SJSA1 (cell line): ENCODE measurements at places on chromosomes 6 and 20.

DNA sequence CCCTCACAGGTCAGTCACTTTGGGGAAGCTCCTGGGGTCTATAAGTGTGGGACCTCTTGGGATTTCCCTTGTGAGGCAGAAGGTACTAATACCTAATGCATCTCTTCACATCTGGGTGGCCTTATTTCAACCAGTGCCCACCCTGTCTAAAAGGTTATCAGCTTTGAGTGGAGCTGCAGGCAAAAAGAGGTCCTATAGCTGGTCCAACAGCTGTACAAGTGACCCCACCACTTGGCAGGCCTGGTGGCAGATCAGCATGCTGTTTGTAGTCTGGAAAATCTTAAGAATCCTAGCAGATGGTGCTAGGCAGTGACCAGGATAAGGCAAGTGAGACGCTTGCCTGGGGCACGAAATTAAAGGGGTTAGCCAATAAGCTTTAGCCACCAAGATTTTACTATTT, 51.6 kb upstream of the GTSF1L start:
- no peak overlapping the region for H3K27ac ChIP-seq
- no peak overlapping the region for H3K4me3 ChIP-seq
- DNase-seq: no peak
- H3K4me1 ChIP-seq: peaks cover 16% of the 10 kb centered on the region
- no peaks in the 10 kb centered on the region for H3K27me3 ChIP-seq

GRCh38 chr6:127219869-127220268, 46.8 kb upstream of the RNF146 start:
- no peaks in the 10 kb centered on the region for H3K4me1 ChIP-seq
- H3K27ac ChIP-seq: no peak overlapping the region
- no peak overlapping the region for H3K4me3 ChIP-seq
- H3K27me3 ChIP-seq: no peaks in the 10 kb centered on the region; the same call in none of the 2 replicates

DNA sequence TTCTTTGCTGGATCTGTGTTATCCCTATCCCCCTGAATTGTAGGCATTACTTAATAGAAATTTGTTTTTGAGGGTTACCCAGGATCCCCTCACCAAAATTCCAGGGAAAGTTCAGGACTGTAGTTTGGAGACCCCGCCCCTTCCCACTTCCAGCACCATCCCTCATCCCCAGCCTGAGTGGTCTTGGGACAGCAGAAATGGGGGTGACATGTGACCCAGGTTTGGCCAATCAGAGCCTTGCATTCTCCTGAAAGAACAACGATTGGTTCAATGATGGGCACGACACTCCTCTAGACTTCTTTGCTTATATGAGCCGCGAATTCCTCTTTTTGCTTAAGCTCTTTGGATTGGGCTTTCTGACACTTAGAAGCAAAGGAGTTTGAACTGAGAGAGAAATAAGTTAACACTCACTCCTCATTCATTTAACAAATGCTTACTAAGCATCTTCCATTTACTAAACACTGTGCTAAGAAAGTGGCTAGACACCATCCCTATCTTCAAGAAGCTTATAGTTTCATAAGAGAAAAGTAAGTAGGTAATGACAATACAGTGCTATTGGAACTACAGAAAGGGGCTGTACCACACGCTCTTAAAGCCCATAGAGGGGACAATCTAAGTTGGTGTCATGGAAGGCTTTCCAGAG, 24.9 kb upstream of the PAQR8 start:
- no peaks in the 10 kb centered on the region for H3K27me3 ChIP-seq
- H3K36me3 ChIP-seq: no peaks in the 10 kb centered on the region
- no peak overlapping the region for H3K27ac ChIP-seq
- H3K4me1 ChIP-seq: peaks cover 37% of the 10 kb centered on the region

- H3K4me1 ChIP-seq: peaks cover 27% of the 10 kb centered on the region
- peak overlapping the region; percentile 94 for H3K4me3 ChIP-seq
- DNase-seq: peak; percentile 63
These were observed 584 bp downstream of the PTK7 start for GRCh38 chr6:43076464-43077332.

DNA sequence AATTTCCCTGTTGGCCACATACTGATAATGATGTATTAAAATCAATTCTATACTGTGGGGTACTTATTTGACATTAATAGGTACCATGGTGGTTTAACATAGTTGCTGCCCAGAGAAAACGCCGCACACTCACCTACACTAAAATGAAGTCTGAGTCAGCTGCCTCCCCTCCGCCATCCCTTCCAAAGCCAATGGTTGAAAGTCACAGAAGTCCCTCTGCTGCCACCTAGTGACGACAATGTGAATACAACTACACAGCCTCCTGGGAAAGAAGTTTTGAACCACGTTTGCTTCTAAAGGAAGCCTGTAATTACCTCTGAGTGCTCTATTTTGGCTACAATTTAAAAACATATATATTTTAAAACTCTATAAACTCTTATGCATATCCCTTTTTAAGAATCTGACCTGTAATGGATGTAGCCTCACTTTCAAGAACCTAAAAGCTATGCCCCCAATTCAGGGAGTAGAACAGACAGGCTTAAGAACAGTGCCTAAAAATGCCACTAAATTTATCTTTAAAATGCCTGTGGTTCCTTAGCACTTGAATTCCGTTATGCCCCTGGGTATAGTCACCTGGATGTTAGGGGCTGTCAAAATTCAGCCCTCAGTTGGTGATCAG, 20.6 kb upstream of the ECI2 start:
- DNase-seq: peak; percentile 74
- no peak overlapping the region for H3K4me3 ChIP-seq
- no peaks in the 10 kb centered on the region for H3K36me3 ChIP-seq
- peaks cover 4% of the 10 kb centered on the region; the same call in 1 of the 2 replicates for H3K4me1 ChIP-seq
